ENCODE measurements at places on chromosomes 7 and 10.

DNA sequence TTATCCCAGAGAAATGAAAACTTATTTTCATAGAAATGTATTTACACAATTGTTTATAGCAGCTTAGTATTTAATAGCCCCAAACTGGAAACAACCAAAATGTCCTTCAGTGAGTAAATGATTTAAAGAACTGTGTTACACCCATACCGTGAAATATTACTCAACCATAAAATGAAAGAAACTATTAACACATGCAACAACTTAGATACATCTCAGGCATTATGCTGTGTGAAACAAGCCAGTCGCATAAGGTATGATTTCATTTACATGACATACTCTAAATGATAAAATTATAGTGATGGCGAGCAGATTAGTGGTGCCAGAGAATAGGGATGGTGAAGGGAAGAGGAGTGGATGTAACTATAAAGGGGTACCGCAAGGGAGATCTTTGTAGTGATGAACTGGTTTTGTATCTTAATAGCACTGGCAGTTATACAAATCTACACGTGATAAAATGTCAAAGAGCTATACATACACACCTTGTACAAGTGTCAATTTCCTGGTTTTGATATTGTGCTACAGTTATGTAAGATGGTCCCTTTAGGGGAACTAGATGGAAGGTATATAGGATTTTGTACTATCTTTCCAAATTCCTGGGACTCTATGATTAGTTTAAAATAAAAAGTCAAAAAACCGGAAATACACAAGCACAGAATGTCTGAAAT lies 40.5 kb downstream of the MACC1 start:
- DNase-seq = no peak

DNA sequence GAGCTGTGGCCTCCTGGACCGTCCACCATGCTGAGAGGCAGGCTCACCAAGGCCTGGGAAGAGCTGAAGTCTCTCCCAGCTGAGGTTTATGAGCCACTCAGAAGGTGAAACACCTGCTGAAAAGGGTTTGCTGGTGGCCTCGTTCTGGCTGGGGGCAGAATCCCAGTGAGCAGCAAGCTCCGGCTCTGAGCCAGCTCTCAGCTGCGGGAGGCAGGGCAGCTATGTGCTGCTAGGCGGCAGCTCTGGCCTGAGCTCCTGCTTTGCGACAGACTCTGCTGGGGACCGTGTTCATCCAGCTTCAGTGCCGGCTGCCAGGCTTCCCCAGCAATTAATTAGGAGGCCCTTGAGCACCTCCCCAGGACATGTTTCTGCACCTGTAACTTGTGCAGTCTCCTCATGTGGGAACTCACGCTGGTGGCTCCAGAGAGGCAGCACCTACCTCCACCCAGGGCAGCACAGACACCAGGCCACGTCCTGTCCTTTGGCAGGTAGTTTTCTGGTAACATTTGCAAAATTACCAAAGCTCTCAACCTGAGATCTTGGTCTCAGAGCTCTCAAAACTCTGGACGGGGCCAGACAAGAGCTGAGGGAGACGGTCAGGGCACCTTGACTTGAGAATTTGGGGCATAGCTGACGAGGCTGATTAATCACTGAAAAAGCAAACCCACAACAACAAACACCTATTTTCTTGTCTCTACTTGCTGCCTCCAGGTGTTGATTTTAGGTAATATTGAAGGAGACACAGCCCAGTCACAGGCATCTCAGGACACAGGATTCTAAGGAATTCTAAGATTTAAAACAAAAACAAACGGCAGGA lies 185.0 kb downstream of the TCERG1L start:
- no peak for DNase-seq

GRCh38 chr7:84025332-84025927 lies 169.2 kb downstream of the SEMA3A start:
- no peak for DNase-seq

GRCh38 chr7:139727151-139727705 lies 50.6 kb downstream of the HIPK2 start:
- DNase-seq = no peak

DNA sequence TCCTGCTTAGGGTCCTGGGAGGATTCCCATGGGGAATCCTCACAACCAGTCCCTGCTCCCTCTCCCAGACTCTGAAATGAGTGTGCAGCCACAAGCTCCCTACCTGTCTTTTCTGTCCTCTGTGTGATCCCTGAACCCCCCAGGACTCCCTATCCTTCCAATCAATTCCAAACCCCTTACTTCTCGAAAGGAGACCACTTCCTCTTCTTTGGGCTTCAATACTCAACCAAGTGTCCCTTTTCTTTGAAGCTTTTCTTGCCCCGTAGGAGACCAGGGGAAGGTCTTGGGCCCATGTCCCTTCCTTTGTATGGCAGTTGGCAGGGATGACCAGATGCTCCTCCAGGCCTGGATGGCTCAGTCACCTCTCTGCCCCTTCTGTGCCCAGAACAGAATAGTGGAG lies 1.7 kb downstream of the AEBP1 start:
- no peak for DNase-seq

- no peak for DNase-seq
Measured at GRCh38 chr7:8386926-8387550, 46.4 kb upstream of the NXPH1 start.
